ENCODE measurements at places on chromosomes 6 and 20.

DNA sequence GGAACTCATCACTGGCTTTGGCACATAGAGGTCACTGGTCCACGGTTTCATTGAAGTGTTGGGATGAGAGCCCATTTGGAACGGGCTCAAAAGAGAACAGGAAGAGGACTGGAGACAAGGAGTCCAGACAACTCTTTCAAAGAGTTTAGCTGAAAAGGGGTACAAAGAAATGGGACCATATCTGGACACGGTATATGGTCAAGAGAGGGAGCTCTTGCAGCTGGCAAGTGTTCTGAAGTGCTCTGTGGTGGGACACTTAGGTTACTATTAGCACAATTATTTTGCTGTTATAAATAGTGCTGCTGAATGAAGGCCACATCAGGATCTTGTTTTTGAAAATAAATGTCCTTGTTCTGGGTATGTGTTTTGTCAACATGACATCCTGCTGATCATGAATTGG, 4.6 kb downstream of the SGK2 start:
- DNase-seq, result no peak

DNA sequence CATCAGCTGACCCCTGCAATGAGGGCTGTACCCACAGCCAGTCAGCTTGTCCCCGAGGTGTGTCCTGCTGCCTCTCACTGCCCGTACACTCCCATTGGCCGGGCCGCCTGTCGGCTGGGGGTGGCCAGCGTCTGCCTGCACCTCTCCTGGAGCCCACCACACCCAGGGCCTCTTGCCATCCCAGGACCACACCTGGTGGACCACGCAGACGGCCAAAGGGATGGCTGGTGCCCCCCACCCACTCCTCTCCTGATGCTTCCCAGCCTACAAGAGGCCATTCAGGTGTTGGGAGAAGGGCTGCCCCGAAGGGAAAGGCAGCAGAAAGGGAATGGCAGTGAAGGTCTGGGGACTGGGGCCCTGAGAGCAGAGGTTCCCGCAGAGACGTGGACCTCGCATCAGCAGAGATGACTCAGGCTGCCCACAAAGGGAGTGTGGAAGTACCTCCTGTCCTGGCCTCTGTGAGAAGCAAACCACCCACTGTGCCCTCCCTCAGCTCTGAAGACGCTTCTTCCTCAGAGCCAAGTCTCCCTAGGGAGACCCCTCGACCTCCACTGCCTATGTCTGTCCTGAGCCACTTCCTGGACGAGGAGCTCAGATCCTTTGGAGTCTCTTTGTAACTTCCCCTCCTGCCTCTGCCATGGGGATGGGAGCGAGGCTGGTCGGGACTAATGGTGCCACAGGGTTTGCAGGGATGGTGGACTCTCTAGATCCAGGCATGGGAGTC, 60.9 kb downstream of the PYGB start:
- DNase-seq, result no peak

- no peak for DNase-seq
Observed at GRCh38 chr6:69784595-69785377, 12.0 kb downstream of the LMBRD1 start.

DNA sequence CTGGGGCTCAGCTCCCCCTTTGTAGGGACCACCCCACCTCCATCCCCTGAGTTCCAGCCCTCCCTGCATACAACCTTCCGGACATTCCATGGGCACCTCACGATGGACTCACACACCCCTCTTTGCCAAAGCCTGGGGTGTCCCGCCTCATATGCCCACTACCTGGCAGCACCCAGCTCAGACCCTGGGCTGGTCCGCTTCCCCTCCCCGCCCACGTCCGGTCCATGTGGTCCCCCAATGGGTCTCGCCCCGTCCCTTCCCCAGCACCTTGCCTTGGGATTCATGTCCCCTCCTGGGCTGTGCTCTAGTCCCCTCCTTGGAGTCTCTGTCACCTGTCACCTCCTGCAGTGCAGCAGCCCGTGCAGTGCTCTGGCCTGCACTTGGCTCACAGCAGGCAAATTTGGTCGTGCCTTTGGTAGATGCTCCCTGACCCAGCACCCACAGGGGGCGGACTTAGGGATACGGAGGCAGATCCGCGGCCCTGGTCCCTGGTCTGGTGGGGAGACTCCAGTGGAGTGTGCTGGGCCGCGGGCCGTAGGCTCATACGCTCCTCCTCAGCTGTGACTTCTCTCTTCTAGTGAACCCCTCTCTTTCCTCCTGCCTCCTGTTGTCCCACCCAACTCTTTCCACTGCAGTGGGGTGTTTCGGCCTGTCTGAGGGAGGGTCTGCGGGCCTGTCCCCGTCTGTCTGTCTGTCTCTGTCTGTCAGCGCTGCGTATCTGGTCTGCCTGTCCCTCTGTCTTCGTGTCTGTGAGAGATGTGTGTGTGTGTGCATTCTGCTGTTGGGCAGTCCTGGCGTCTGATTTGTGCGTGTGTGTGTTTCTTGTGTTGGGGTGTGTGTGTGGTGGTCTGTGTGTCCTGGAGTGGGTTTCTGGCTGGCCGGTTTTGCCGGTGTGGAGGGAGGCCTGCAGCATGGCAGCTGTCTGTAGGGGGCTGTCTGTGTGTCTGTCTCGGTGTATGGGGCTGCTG, 69.5 kb downstream of the SRC start:
- no peak for DNase-seq

GRCh38 chr20:19816386-19816785, 58.3 kb downstream of the RIN2 start:
- DNase-seq, result no peak

GRCh38 chr6:3939368-3939958, 90.3 kb downstream of the FAM50B start:
- DNase-seq, result no peak

Data from stimulated activated CD8-positive, alpha-beta memory T cell treated with anti-CD3 and anti-CD28 coated beads, Interleukin-4, amount 100 ng/mL, for 1 hour (primary cell).